ENCODE measurements at places on chromosomes 7 and 10. TPM values are rescaled to one million over a fixed set of nuclear protein-coding genes. Genes with fewer than 3 reads are reported as not detected.

GRCh38 chr7:22182149-22182548 lies 174.8 kb downstream of the RAPGEF5 start:
- no peak for DNase-seq

DNA sequence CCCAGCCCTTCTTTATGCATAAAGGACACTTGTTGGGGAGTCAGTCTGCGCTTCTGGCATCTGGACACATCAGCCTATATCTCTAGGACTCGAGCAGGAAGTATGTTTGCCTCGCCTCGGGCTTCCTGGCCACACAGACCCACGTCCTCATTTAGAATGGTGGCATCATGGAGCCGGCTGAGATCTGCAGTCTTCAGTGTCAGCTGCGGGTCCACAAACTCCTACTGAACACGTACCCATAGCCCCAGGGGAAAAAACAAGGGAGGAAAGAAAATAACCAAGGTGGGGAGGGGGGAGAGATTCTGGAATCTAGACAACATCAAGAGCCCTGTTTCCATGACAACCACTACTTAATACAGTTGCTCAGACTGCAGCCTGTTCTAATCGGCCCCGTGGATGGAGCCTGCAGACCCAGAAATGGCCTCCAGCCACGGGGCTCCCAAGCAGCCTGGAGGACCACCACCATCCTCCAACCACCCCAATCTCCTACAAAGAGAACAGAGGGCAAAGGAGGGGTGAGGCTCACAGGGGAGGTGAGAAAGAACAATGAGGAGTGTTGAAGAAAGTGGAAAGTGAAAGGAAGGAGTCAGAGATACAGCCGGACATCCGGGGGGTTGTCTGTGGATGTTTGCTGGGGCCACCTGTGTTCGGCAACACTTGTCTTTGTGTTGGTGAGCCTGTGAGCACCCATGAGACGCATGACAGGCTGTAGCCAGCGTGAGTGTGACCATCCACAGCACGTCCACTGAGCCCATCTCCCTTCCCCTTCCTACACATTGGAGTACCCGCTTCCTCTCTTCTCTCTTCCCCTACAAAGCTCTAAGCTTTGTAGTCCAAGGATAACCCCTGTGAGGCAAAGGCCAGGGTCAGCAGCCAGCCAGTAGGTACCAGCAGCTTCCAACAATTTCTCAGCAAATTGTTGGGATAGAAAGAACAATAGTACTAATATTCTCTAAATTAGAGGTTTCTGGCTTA lies 141.0 kb downstream of the PLXNA4 start:
- DNase-seq: no peak

- DNase-seq: no peak
Observed at GRCh38 chr10:70142555-70142954, 3.9 kb downstream of the TYSND1 start.

GRCh38 chr7:28641752-28642545 lies 229.6 kb downstream of the CREB5 start:
- DNase-seq: no peak

DNA sequence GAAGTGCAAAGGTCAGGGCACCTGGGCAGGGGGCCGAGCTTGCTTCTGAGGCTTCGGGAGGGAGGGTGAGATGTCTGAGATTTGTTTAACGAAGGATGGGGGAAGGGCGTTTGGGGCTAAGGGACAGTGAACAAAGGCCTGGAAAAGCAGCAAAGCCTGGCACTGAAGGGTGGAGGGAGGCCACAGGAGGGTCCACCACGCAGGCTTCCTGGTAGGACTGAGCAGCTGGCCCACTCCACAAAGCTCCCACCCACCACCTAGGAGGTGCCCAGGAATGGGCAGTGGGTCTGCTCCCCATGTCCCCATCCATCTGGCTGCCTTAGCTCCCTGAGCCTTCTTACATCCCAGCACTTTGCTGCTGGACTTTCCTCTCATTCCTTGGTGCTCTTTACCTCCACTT lies 39.4 kb upstream of the CXCL12 start:
- no peak for DNase-seq

Gene HOXA1
- total RNA-seq: 1.0 TPM

Data from pulmonary artery endothelial cell (primary cell).